ENCODE measurements at places on chromosomes 16 and 17.

GRCh38 chr16:3968551-3968950 is 88.0 kb upstream of the CREBBP start:
- DNase-seq, result no peak

- no peak for DNase-seq
Measured at GRCh38 chr17:9241774-9242496, 220.6 kb downstream of the NTN1 start.

GRCh38 chr16:1444730-1445517 is 568 bp upstream of the CCDC154 start:
- DNase-seq, result no peak

DNA sequence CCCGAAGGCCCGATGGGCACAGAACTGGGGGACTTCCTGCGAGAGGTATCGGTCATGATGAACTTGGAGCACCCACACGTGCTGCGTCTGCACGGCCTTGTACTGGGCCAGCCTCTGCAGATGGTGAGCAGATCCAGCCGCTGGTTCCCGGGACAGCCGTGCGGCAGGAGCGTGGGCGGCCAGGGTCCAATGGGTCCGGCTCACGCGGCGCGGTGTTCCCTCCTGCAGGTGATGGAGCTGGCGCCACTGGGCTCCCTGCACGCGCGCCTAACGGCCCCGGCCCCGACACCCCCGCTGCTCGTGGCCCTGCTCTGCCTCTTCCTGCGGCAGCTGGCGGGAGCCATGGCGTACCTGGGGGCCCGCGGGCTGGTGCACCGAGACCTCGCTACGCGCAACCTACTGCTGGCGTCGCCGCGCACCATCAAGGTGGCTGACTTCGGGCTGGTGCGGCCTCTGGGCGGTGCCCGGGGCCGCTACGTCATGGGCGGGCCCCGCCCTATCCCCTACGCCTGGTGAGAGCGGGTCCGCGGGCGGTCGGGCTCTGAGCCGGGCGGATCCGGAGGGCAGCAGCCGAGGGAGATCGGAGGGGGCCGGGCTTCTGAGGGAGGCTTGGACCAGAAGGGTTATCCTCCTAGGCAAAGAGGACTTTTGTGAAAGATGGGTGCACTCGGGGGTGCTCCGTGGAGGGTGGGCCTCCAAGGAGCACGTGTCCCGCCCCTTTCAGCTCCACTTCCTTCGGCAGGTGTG is 3.0 kb downstream of the TNK1 start:
- no peak for DNase-seq

DNA sequence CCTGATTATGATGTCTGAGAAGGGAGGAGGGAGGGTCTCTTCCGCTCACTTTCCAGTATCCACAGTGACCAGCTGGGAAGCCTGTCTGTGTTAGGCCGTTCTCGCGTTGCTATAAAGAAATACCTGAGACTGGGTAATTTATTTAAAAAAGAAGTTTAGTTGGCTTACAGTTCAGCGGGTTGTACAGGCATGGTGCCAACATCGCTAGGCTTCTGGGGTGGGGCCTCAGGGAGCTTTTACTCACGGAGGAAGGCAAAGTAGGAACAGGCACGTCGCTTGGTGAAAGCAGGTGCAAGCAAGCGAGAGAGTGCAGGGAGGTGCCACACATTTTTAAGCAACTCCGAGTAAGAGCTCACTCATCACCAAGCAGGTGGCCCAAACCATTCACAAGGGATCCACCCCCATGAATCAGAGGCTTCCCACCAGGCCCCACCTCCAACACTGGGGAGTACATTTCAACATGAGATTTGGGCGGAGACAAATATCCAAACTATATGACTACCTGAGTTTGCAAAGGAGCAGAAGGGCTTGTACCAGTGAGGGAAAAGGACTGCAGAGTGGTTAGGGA is 137.5 kb downstream of the CCDC182 start:
- no peak for DNase-seq

GRCh38 chr17:5468075-5468473 is 708 bp downstream of the DHX33 start:
- no peak for DNase-seq

GRCh38 chr17:72022328-72023275 is 98.2 kb upstream of the SOX9 start:
- DNase-seq, result no peak

GRCh38 chr16:27726621-27727261 is 176.8 kb downstream of the KATNIP start:
- no peak for DNase-seq

DNA sequence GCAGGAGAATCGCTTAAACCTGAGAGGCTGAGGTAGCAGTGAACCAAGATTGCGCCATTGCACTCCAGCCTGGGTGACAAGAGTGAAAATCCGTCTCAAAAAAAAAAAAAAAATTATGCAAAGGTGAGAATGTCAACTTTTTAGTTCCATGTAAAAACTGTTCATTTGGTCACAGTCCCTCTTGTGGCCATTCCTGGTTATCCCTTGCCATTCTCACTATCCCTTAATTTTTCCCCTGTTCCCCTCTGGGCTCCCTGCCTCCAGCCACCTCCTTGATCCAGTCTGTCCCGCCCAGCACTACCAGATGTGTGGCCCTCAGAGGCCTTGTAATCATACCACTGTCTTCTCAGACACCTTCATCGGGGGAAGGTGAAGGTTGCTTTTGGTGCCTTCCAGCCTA is 23.4 kb downstream of the DCAF7 start:
- DNase-seq, result no peak

DNA sequence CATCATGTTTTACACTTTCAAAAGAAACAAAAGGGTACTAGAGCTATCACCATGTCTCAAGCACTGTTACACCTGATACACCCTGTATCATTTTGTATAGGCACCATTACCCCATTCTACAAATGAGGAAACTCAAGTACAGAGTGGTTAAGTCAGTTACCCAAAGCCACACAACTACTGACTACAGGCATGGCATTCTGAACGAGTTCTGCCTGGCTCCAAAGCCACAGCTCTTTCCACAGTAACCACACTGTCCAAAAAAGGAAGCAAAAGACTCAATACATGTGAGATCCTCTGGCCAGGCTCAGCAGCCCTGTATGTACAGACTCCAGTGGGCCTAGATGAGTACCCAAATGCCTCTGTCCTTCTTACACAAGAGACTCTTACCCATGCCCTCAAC is 4.7 kb downstream of the DYNC1LI2 start:
- no peak for DNase-seq

DNA sequence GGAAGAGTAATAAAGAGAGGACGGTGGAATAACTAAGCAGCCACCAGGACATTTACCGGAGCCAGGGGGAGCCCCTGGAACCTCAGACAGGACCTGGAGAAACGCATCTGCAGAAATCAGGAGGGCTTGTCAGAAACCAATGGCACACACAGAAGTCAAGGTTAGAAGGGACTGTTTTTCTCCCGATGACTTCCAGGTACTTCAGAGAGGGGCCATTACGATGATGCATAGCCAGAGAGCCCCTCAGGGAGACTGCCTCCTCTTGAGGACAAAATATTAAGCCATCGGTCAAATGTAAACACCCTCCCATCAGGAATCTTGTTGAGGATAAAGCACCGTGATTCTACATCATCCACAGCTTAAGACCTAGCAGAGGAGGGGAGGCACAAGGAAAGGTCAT is 333.6 kb upstream of the CDH5 start:
- no peak for DNase-seq

- DNase-seq, result no peak
Measured at GRCh38 chr16:83674931-83675535, 132.7 kb upstream of the HSBP1 start.

GRCh38 chr17:304461-304860 is 48.1 kb downstream of the RPH3AL start:
- no peak for DNase-seq

DNA sequence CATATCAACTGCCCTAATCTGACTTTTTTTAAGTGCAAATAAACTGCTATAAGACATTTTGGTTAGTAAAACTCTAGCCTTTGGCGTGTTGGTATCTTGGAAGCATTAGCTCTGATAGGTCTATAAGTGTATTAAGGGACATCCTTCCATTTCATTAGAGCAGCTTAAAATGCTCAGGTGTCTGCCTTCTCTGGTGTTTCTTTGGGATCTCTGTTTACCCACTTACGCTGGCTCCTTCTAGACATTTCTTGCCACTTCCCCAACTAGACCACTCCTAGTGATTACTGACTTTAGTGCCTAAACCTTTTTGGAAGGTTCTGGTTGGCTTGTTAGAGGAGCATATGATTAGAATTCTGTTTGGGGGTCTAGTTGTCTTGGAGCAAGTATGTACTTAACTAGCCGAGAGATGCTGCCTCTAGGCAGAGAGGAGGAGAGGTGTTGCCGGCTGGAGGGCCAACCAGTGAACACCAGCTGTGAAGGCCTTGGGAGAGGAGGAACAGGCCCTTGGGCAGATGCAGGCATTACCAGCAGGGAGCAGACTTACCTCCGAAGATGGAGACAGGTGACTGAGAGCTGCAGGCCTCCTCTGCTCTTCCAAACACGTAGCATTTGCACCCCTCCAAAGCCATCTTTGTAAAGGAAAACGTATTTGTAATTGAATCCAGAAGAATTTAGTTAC is 15.2 kb upstream of the CLEC18C start:
- DNase-seq, result no peak

- DNase-seq, result no peak
Measured at GRCh38 chr16:3577302-3577752, at the start of gene NLRC3. TSS of gene NLRC3 (minus strand) at chr16:3577403. CDS start at chr16:3565036, 12,367 bp downstream.

DNA sequence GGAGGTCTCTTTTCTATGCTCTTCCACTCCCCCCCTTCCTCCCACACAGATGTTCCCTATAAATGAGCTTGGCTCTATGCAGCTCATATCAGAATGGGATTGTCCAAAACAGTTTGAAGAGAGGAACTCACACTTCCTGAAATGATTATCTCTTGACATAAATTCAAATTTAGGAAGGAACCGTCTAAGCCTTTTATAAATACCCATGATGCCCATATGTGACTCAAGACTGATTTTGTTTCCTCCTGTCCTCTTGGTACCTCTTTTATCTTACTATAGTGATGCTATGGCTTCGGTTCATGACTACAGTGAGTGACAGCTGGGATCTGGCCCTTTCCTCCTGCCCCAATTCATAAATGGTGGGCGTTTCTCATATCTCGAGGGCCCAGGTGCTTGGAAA is 16.6 kb upstream of the TERF2 start:
- no peak for DNase-seq

- no peak for DNase-seq
Measured at GRCh38 chr17:76537288-76537577, 276 bp downstream of the CYGB start.

- no peak for DNase-seq
Measured at GRCh38 chr16:1188432-1189189, 35.7 kb downstream of the CACNA1H start.

- no peak for DNase-seq
Measured at GRCh38 chr17:17090642-17091103, 48.4 kb downstream of the MPRIP start.

GRCh38 chr16:1144476-1145382 is 8.2 kb upstream of the CACNA1H start:
- DNase-seq, result no peak

GRCh38 chr16:15643048-15643945 is at the start of gene MARF1:
TSS of gene MARF1 (minus strand) at chr16:15643154. CDS start at chr16:15639233, 3,921 bp downstream.
- DNase-seq, result peak; percentile 40

- DNase-seq, result no peak
Measured at GRCh38 chr17:66760324-66760723, 74.6 kb upstream of the CACNG5 start.

DNA sequence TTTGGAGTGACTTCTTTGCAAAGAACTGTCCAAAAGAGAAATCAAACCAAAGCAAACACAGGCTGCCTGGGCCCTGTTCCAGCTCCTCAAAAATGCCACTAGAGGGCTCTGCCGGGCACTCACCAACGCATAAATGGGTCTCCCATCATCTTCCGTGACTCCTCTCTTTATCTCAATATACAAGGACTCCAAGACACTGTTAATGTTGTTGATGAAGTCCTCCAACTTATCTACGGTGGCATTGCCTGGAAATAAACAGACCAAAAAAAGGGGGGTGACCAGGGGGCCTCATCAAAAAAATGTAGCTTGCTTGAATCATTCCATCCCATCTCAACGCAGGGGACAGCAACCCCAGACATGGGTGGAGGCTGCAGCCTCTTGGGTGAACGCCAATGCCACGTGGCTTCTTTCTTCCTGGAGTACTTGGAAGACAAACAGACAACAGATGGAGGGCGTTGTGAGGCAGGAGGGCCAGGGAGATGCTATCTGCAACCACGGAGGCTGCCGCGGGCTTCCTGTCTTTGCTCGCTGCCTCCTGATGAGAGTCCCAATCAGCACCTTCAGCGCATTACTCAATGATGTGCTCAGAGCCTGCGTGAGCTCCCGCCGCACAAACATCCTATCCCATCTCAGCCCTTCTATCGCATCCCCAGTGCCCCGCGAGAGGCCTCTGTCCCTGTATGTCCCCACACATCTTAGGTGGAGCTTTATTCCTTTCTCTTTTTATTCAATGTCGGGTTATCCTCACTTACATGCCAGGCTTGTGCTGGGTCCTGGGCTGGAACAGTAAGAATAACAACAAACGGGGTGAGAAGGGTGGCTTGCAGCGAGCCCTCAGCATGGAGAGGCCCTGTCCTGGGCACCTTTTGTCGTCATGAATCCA is 32.0 kb downstream of the KDM8 start:
- peak; percentile 88 for DNase-seq

- no peak for DNase-seq
Measured at GRCh38 chr16:77850636-77851333, 62.4 kb downstream of the VAT1L start.

GRCh38 chr17:51362811-51363585 is 102.7 kb downstream of the UTP18 start:
- DNase-seq, result no peak

DNA sequence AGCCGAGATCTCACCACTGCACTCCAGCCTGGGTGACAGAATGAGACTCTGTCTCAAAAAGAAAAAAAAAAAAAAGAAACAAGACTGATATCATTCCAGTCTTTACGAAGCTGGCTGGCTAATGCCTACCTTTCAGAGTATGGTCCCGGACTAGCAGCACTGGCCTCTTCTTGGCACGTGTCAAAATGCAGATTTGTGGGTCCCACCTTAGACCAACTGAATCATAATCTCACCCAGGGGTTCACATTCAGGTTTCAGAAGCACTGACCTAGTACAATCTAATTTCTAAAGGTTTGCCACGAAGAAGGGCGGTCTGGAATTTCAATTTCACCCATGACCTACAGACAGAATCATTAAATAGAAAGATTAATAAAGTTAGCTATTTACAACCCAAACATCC is 43.4 kb upstream of the GRIN2A start:
- DNase-seq, result no peak

- DNase-seq, result no peak
Measured at GRCh38 chr16:12601290-12601900, 202.3 kb downstream of the CPPED1 start.

GRCh38 chr17:7216242-7217112 is 3.2 kb downstream of the DLG4 start:
- DNase-seq, result no peak

GRCh38 chr16:67598527-67598926 is 36.2 kb downstream of the CTCF start:
- no peak for DNase-seq
